CD4-positive, alpha-beta memory T cell (primary cell): ENCODE measurements at places on chromosomes 1 and 21.

DNA sequence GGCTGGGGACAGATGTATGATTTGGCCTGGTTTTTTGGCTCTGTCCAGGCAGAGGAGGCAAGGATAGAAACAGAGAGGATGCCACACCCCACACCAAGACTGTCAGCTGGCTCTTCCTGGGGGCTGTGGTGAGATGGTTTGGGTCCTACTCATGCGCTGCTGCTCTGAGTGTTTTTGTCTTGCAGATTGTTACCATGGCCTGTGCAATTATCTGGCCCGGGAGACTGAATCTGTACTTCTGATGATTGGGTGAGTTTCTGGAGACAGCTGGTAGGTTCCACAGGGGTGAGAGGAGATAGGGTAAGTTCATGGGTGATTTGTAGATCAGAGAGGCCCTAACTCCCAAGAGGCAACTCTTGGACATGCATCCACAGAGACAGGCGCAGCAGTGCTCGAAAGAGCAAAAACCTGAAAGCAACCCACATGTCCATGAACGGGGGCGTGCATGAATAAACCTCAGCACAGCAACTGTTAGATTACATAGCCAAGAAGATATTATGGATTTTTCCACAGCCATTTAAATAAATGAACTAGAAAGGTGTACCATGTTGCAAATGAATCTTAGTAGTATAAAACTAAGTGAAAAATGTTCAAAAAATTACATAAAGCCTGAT is 17.8 kb downstream of the AADACL4 start:
- no peak for DNase-seq

GRCh38 chr1:59046134-59046533 is 250.8 kb upstream of the FGGY start:
- DNase-seq: no peak

DNA sequence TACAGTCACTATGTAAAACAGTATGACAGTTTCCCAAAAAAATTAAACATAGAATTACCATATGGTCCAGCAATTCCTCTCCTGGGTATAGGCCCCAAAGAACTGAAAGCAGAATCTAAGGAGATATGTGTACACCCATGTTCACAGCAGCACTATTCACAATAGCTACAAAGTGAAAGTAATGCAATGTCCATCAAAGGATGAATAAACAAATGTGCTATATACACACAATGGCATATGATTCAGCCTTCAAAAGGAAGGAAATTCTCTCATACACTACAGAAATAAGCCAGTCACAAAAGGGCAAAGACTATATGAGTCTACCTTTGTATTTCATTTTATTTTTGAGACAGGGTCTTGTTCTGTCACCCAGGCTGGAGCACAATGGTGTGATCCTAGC is 120.4 kb downstream of the TOMM20 start:
- no peak for DNase-seq

DNA sequence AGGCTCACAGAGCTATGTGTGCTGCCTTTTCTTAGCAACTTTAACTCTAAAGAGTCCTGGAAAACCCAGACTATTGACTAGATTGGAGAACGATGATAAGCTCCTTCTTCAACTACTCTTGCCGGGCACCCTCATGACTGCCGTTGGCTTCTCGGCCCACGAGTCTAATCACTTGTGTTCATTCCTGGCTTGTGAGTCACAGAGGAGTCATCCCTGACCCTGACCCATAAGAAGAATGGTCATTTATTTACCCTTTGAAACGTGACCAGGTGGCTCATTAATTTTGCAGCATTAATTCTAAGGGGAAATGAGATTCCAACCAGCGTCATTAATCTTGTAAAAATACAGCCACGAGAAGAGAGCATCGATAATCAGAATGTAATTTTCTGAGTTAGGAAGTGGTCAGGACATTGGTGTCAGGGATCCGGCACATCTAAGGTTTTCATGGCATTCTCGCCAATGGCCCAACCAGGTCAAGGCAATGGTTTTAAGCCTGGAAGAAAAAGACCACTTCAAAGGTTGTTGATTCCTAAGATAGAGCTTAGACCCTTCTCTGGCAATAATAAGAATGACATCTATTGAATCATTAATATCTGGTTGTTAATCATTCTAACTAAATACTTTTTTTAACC is 183.6 kb upstream of the RUNX1 start:
- DNase-seq: no peak

- DNase-seq: no peak
Measured at GRCh38 chr1:92466683-92467352, 19.9 kb downstream of the GFI1 start.
